ENCODE measurements at places on chromosomes 4 and X.

GRCh38 chr4:28225050-28225449 is 1364.4 kb downstream of the STIM2 start:
- DNase-seq = no peak

DNA sequence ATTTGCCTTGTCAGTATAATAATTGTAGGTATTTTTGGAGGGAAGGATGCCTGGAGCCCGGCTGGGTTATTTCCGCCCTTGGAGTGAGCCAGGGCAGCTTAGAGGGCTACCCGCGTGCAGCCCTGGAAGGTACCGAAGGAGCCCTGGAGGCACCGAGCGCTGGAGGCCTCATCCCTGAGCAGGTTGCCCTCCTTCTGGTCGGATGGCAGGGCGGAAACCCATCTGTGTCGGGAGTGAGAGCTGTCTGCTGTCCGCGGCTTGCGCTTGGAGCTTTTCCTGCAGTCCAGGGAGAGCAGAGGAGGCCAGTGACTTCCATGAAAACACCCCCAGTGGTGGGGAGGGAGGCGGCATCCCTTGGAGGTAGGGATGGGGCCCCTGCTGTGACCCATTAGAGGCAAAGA is 122.1 kb downstream of the TBL1X start:
- no peak for DNase-seq

GRCh38 chr4:7865533-7865932 is 74.1 kb downstream of the AFAP1 start:
- no peak for DNase-seq

GRCh38 chrX:81537723-81538122 is 335.8 kb downstream of the SH3BGRL start:
- DNase-seq = no peak

GRCh38 chr4:33649015-33649414 is 2595.3 kb downstream of the ARAP2 start:
- no peak for DNase-seq

DNA sequence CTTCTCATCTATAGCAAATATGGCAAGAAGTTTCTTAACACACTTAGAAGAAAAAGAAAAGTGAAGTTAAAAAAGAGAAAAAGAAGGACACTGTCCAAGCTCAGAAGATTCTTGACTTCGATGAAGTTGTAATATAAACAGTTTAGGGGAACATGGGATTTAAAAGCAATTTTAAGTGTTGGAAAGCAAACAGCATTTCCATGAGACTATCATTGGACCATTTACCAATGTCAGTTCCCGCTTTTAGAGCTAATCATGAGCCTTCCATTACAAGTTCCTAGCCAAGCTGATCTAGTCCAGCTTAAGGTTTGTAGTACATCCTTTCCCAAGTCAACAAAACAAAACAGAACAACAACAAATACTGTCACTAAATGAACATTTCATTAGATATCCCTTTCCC is 45.1 kb upstream of the FGF2 start:
- no peak for DNase-seq

DNA sequence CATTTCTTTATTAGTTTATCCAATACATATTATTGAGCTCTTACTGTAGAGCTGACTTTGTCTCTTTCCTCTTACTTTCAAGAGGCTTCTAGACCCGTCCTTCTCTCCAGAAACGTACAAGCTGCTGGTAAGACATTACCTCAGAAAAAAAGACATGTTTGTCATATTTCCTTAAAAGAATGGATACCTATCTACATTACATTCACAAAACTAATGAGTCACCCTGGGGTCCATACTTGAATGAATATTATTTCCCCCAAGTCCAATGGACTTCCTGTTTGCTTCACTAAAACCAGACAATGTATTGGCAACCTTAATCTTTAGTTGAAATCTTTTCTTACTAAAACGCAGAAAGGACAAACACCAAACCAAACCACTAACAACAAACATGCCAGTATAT is 176.5 kb upstream of the CLNK start:
- DNase-seq = no peak

DNA sequence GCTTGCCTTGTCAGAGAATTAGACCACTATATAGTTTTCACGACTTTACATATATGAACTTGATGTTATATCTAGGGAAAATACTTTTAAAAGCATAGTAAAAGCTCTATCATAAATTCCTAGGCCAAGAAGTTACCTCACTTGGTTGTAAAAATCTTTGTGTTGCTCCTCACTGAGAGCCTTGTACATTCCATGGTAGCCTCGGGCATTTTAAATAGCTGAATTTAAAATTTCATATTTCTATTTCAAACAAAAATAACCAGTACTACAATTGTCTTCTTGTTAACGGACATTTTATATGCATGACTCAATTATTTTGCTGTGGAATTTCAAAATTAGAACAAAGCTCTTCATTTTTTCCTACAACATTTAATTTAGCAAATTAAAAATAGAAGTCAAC is 107.6 kb downstream of the MID1 start:
- DNase-seq = no peak

DNA sequence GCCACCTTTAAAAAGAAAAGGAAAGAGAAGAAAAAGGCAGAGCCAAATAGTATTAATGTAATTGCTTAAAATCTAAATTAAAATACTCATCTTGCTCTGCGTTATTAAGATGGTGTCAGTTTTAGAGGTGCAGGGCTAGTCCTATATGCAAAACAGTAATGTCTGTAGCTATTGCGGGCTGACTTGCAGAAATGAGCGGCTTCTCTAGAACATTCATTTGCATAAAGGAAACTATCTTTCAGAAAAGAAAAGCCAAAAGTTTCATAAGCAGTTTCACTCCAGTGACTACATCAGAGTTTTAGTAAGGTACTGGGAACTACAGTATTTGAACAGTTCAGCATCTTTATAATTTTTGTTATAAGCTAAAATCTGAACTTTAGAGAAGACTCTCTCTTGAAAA is 6.0 kb downstream of the SMAD1 start:
- DNase-seq = no peak

DNA sequence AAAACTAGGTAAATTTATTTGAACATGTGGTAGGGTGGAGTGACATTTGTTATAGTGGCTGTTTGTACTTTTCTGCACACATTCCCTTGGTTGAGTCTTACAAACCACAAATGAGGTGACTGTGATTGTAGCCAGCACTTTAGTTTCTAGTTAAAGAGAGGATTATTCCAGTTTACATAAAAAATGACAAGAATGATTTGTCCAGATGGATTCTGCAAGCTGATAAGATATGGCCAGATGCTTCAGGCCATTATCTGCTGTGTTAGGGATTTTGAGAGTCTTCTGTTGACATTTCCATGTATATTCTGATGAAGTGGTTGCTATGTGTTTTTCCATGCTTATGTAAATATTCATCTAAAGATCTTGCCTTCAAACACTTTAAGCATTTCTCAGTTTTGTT is 31.0 kb upstream of the PDE5A start:
- no peak for DNase-seq

DNA sequence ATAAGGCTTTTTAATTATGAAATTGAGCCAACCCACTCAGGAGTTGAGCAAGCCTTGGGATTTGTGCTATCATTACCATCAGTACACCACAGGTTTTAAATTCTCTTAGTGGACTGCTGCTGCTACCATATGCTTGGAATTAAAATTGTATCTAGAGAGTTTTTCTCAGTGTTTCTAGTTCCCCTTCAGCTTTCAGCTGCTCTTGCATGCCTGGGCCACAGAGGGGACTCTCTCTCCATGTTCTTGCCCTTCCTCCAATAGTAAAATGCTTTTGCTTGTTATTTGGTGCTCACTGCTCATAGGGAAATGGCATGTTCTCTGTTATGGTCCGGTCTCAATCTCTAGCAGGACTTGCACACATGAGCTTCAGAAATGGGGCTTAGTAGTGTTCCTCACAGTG is 101.9 kb downstream of the IGSF1 start:
- no peak for DNase-seq

DNA sequence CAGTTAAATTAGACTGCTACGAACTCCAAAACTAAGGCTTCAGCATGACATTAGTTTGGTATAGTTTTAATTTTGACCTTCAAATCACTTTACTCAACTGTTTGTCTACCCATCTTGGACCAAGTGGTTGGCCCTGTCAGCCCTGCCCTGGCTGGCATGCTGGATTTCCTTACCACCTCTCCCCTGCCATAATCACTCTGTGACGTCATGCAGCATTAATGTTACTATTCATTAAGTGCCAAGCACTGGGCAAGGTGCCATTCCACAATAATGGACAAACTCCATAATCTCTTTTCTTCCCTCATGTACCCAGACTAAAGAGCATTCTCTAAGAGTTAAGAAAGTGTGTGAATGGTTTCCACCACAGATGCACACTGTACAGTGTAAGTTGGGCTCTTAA is 277.0 kb upstream of the INTU start:
- DNase-seq = no peak

DNA sequence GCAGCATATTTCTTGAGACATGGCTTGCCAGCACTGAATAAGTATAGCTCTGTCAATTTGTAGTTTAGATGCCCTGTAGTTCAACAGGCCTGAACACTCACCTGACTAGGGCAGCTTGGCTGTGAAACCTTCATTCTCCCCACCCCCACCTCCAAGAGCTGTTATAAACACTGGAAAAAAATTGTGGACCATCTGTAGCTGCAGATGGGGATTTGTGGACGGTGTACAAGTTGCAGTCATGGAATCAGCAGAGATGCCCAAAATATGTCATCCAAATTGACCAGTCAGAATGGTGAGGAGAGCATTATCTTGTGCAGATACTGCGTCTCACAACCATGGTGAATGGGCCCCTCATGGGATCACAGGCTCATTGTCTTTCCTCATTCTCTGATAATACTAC is 76.2 kb upstream of the PAQR3 start:
- DNase-seq = no peak

DNA sequence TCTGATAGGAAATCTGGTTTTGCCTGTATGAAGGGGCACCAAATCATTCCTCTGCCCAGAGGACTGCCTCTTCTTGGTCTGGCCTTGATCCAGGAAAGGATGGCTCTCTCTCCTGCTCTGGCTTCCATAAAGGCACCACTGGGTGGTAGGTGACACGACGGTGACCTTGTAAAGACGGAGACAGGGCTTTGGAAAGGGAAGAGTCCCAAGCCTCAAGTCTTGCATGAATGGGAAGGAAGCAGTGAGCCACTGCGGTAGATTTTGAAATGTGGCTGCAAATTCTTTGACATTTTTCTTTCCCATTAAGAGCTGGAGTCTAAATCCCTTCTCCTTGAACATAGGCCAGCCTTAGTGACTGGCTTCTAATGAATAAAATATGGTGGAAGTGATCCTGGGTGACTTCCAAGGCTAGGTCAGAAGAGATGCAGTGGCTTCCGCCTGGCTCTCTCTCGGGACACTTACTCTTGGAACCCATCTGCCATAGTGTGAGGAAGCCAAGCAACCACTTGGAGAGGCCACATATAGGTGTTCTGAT is 347.4 kb downstream of the BCOR start:
- DNase-seq = no peak

- DNase-seq = no peak
These were observed 920.9 kb upstream of the PABPC4L start for GRCh38 chr4:135122457-135122856.

DNA sequence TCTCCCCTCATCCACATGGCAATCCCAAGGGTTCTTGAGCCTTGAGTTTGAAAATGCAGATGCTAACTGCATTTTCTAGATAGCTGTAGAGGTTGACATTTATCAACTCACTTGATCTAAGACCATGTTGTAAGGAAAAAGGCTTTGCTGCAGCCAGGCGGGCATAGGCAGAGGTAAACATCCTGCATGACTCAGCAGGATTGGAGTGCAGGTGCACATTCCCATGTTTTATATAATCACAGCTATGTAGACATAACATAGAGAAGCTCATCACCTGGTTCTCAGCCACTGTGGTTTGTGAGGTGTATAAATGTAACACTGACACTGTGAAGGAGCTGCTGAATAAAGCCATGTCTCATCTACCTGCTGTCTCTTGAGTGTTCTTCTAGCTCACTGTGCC is 62.3 kb upstream of the PDE5A start:
- DNase-seq = no peak

DNA sequence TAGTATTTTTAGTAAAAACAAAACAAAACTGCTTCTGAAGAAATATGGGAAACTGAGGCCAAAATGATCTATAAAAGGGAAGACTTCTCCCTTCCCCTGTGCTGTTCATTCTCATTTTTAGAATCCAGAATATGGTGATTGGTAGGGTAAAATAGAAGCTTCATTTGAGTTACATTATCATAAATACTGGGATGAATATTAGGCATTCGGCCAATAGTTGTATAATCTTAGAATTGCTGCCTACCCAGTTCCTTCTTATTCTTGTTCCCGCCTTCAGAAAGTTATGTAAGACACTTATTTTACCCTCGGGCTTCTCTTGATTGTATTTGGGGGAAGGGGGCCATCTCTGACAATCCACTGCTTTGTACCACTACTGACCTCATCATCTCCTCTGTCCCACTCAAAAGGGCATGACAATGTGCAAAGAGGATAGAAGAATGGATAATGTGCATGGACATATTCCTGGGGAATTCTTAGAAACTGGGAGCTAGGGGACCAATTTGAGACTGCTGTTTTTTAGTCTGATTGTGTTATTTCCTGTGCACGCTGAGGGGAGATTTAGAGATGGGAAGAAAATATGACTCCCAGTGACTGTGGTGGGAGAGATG is 588 bp downstream of the ART3 start:
- DNase-seq = no peak

GRCh38 chr4:40417941-40418340 is 82.8 kb downstream of the CHRNA9 start:
- DNase-seq = no peak

GRCh38 chr4:168621806-168622589 is 125.1 kb downstream of the PALLD start:
- no peak for DNase-seq

DNA sequence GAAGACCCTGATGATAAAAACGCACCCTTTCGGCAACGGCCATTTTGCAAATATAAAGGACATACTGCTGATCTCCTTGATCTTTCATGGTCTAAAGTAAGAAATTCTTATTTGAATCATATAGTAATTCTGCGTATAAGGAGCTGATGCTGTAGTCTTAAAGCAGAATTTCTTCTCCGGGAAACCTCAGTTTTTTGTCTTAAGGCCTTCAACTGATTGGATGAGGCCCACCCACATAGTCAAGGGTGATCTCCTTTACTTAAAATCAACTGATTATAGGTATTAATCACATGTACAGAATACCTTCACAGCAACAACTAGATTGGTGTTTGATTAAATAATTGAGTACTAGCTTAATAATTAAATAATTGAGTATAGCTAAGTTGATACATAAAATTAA is 62.8 kb upstream of the DOCK11 start:
- DNase-seq = no peak

- no peak for DNase-seq
These were observed 77.4 kb upstream of the PRSS48 start for GRCh38 chr4:151199319-151200190.

- no peak for DNase-seq
These were observed 27.4 kb downstream of the FAM149A start for GRCh38 chr4:186131935-186132334.

- no peak for DNase-seq
These were observed 184.9 kb upstream of the AADAT start for GRCh38 chr4:170274616-170275015.

GRCh38 chr4:84579403-84579776 is 3.5 kb upstream of the CDS1 start:
- DNase-seq = no peak

GRCh38 chrX:115588179-115588578 is 27.2 kb downstream of the PLS3 start:
- no peak for DNase-seq
